Activated CD8-positive, alpha-beta memory T cell treated with anti-CD3 and anti-CD28 coated beads, Interleukin-2, amount 50 U/mL, for 48 hours (primary cell): ENCODE measurements at places on chromosomes 12 and 14.
A peak's percentile ranks its signal among the peaks of the same experiment; 100 is the strongest.

- no peak for DNase-seq
Observed at GRCh38 chr12:123723765-123724164, 11.6 kb downstream of the ATP6V0A2 start.

DNA sequence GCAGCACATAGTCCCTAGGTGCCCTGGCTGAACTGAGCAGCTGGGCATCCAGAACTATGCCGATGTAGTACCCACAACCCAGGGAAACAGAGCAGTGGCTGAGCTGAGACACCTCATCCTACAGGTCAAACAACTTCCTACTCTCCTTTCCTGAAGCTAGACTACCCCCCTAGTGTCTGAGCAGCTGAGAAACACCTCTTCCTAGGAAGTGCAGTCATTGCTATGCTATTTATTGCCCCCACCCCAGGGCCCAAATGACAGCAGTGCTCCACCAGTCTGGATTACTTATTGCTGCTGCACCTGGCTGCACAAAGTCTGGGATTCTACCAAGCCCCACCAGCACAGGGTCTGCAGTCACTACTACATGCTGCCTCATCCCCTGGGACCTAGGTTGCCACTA, 16.7 kb upstream of the GARIN2 start:
- DNase-seq, result no peak

- DNase-seq, result peak; percentile 60
Observed at GRCh38 chr12:45415393-45415817, 199.5 kb downstream of the ANO6 start.

DNA sequence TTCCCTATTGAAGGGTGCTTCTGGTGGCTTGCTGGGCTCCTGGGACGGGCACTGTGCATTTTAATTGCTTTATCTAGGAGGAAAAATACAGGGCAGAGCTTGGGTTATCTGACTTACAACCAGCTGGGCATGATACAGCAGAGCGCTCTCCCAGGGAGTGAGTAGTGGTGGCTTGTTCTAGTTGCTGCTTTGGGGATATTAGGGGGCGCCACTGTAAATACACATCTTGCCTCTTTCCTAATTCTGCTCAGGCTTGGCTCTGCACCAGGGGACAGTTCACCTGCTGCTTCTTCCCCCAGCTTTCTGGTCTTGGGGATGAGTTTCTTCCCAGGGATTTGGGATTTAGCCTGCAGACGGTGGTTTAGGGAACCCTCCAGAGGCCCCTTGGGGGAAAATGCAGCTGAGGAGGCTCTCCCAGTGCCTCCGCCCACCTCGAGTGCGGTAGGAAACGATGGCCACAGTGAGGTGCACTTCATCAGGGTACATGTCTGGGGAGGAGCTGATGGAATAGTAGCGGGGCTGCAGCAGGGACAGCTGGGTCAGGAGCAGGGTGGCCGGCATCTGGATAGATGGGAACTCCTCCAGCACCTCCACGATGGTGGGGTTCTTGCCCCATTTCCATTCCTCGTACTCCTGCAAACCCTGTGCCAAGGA, 36.9 kb upstream of the FBXO21 start:
- no peak for DNase-seq

DNA sequence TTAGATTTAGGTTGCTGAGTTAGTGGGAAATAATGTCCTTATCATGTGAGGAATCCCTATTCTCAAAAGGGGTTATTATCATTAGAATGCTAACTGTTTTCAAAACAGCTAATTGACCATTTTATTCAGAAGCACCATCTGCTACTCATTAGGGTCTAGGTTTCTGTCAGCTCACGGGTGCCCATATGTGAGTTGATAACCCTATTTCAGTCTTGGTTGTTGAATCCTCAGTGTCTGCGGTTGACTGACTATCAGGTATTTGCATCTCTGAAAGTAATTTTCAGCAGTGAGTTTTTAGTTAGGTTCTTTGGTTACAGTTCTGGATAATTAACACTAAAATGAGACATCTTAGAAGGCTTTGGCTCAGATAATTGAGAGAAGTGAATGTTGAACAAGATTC, 1404.0 kb downstream of the AACS start:
- no peak for DNase-seq

DNA sequence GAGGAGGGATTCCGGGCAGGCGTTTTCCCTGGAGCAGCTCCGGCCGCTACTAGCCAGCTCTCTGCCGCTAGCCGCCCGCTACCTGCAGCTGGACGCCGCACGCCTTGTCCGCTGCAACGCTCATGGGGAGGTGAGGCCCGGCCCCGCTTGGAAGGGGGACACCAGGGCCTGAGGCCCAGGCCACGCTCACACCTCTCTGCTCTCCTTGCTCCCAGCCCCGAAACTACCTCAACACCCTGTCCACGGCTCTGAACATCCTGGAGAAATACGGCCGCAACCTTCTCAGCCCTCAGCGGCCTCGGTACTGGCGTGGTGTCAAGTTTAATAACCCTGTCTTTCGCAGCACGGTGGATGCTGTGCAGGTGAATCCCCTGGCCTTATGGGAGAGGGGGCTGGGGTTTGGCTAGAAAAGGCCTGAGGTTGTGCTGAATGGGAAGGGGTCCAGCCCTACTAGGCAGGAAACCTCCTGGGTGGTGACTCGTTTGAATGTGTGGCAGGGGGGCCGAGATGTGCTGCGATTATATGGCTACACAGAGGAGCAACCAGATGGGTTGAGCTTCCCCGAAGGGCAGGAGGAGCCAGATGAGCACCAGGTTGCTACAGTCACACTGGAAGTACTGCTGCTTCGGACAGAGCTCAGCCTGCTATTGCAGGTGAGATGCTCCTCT, 597 bp downstream of the RNF31 start:
- DNase-seq, result no peak

GRCh38 chr12:129127211-129127610, 273.9 kb downstream of the GLT1D1 start:
- DNase-seq, result no peak

GRCh38 chr14:94396628-94397225, 8.3 kb upstream of the SERPINA1 start:
- DNase-seq, result no peak

- no peak for DNase-seq
Observed at GRCh38 chr12:10361622-10362021, 28.2 kb downstream of the KLRK1 start.

DNA sequence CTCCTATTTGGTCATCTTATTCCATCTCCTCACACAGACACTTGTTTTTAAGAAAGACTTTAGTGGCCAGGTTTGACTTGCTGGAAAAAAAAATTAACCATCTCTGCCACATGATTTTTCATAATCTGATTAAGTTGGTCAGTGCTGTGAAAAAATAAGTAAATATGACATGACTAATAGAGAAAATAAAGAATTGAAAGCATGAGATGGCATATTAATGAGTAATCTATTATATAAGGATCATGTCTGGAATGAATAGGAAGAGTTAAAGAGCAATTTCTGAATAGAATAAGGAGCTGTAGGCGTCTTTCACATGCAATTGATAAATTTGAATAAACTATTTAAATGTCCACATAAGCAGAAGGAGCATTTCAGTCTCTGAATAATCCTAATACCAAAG, 12.2 kb upstream of the SLCO1B1 start:
- DNase-seq, result no peak

DNA sequence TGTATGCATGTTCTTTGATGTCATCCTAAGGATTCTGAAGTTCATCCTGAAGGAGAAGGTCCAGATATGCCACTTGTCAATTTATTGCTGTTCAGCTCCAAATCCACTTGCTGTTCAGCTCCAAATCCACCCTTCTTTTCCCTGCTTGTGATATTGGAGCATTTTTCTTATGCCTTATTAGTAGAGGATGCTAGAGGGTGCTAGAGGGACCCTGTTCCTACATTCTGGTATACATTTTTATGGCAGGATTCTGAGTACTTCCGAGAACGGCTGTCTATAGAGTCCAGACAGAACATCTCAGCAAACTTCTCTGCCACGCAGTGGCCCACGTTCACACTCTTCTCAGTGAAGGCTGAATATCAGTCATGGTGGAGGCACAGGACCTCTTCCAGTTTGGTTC, 406.7 kb downstream of the NOVA1 start:
- no peak for DNase-seq

GRCh38 chr12:38892087-38892786, 13.2 kb downstream of the CPNE8 start:
- DNase-seq, result no peak

- no peak for DNase-seq
Observed at GRCh38 chr14:21019366-21019765, 5.5 kb downstream of the NDRG2 start.

GRCh38 chr12:104557488-104558195, 100.9 kb downstream of the CHST11 start:
- DNase-seq, result no peak

DNA sequence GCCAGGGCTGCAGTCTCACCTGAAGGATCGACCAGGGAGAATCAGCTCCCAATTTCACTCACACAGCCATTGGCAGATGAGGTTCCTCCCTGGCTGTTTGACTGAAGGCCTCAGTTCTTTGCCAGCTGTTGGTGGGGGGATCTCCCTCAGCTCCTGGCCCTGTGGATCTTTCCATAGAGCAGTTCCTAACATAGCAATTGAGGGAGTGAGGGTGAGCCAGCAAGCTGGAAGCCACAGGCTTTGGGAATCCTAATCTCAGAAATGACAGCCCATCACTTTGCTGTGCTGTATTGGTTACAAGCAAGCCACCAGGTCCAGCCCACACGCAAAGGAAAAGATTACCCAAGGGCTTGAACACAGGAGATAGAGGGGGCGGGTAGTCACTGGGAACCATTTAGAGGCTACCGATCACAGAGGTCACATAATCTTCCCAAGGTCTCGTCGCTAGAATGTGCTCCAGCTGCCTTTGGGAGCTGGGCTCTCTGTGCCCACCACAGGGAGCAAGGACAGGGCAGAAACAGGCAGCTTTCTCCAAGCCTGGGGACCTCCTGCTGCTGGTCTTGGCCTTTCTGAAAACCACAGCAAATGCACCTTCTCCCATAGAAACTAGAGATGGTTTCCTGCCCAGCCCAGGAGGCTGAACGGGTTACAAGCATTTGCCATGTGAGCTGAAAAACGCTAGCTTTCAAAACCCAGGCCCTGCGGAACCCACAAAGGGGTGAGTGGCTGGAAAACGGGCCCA, 4.6 kb upstream of the OTUB2 start:
- DNase-seq, result no peak

- no peak for DNase-seq
Observed at GRCh38 chr12:15318841-15319240, 3.5 kb upstream of the PTPRO start.

GRCh38 chr12:10179776-10180181, 947 bp downstream of the TMEM52B start:
- no peak for DNase-seq

DNA sequence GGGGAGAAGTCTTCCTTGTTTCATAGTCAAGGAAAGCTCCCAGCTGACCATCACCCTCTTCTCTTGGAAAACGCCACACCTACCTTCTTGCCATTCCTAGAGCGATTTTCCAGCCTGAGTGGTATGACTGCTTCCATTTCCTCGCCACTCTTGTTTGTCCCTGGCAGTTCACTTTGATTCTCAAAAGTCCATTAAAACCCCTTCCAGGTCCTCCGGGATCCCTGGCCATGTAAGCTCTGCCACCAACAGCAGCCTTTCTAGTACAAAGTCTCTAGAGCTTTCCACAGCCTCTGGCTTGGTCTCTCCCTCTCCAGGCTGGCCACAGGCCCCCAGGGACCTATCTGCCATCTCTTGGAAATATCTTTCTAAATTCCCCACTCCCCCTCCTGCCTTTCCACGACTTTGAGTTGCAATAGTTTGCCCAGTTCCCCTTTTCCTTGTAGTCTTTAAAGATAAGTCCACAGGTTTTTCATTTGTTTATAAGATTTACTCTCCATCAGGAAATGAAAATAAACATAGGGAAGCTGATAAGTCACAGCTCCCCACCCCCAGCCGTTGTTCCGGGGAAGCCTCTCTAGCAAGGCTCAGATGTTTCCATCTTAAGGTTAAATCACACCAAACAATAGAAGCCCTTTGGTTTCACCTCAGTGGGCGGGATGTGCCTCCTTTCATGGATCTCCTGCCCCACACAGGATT, 42.9 kb upstream of the SINHCAF start:
- DNase-seq, result no peak

DNA sequence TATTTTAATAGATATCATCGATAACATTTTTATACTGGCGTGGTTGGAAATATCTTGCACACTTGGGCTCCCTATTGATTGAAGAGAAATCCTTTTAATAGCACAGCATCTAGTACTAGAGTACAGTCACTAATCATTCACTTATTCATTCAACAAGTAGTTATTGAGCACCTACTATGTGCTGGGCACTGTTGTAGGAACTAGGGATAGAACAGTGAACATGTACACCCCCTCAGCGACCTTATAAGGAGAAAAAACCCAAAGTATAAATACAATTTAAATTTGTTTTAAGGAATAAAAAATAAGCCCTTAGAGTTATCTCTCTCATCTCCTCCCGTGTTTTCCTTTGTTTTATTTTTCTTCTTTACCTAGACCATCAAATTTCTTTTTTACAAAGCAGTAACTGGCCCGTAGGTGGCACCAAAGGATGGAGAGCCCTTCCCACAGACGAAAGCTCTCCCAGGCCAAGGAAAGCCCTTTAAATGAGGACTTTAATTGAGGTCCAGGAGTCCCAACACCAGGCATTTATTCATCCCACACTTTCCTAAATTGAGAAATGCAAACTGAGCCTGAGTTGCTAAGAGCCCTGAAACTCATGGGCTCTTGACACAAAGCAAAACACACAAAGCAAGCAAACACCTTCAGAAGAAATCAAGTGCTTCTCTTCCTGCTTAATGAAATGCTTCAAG, 29.0 kb downstream of the PEBP1 start:
- no peak for DNase-seq

DNA sequence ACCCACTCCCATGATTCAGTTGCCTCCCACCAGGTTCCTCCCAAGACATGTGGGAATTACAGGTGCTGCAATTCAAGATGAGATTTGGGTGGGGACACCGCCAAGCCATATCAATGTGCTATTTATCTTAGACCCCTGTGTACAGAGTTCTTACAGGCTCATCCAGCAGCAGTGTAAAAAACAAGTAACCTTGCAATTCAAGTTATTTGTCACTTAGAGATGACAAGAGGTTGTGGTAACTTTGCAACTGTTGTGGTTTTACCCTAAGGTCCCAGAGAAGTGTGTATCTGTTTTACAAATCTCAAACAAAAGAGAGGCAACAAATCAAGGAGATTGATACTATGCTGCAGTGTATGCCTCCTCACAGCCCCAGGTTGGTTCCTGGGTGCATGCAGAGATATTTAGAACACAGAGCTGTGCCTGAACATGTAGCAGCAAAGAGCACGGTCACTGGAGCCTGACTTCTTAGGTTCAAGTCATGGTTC, 11.5 kb upstream of the HELB start:
- no peak for DNase-seq
